ENCODE measurements at places on chromosomes 4 and X. TPM values are rescaled to one million over a fixed set of nuclear protein-coding genes. Genes with fewer than 3 reads are reported as not detected.
A peak's percentile ranks its signal among the peaks of the same experiment; 100 is the strongest.

STK32B gene
- total RNA-seq: 0.32 TPM

DNA sequence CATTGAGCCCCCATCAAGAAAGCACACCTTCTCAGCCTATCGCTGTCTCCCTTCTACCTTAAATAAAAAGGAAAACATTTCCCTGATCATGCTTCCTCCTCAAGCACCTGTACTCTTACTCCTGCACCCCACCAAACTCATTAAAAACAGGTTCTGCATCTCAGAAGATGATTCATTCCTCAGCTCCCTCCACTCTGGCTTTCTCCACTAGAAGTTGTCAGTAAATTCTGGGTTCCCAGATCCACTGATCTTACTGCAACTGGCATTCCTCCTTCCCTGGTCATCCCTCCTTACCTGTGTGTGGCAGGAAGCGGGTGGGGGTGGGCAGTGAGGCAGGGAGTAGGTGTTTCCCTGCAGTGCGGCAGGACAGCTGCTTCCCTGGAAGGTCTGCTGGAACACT lies 108.8 kb downstream of the GPR143 start:
- H3K4me3 ChIP-seq: no peak overlapping the region
- no peaks in the 10 kb centered on the region for H3K27me3 ChIP-seq
- peaks cover 10% of the 10 kb centered on the region for H3K36me3 ChIP-seq
- no peak overlapping the region for H3K27ac ChIP-seq
- DNase-seq: no peak
- peaks cover 23% of the 10 kb centered on the region for H3K4me1 ChIP-seq

DNA sequence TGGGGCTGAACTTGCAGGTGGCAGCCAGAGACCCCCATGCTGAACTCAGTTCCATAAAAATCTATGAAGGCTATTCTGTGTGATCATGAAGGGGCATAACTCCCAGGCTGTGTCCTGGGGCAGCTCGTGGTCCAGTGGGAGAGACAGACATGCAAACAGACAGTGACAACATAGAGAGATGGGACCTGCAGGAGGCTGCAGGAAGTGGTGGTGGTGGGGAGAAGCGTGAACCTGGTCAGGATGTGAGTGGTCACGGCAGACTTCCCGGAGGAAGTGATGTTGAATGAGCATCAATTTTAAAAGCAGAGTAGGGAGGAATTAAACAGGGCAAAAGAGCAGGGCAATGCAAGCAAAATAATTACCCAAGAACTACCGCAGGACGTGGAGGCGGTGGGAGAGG lies 23.2 kb upstream of the SORCS2 start:
- peaks cover 39% of the 10 kb centered on the region for H3K27me3 ChIP-seq
- no peak overlapping the region for H3K4me3 ChIP-seq
- no peaks in the 10 kb centered on the region for H3K4me1 ChIP-seq
- no peak for DNase-seq
- no peak overlapping the region for H3K27ac ChIP-seq

PDLIM5 gene
- total RNA-seq: 223 TPM

DNA sequence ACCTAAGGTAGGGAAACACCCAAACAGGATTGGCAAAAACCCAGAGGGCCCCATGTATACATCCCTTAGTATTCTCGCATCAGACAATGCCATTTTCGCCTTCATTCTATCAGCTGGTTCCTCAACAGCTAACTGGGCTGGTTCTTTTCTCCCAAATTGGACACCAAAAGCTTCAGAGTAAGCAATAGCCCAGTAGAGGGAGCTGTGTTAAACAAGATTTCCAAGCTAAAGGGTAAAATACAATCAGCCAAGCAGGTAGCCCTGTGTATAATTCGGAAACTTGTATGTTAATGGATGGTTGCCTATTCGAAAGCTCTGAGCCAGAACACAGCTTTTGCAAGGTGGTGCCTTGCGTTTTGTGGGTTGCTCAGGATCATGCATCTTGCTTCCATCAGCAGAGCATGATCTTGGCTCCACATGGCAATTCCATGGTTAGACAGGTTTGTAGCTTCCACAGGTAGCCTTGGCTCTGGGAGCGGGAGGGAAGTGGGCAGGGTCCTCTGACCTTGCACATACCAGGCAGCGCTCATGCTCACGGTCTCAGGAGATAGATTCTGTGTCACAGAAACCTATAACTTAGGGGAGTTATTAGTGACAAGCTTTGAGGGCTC lies 115.2 kb upstream of the LNX1 start:
- peak overlapping the region; percentile 75 for H3K27ac ChIP-seq
- DNase-seq: peak; percentile 66
- H3K36me3 ChIP-seq: no peaks in the 10 kb centered on the region
- peak overlapping the region; percentile 6 for H3K4me3 ChIP-seq
- peaks cover 68% of the 10 kb centered on the region for H3K4me1 ChIP-seq

CFP gene
- 0.22 TPM for total RNA-seq

- DNase-seq: no peak
- H3K36me3 ChIP-seq: no peaks in the 10 kb centered on the region
- H3K4me3 ChIP-seq: no peak overlapping the region
- no peak overlapping the region for H3K27ac ChIP-seq
These were observed 147.9 kb upstream of the NEIL3 start for GRCh38 chr4:177161781-177162180.

Measured in HFFc6 (cell line).